ENCODE measurements at places on chromosomes 3 and 15.

DNA sequence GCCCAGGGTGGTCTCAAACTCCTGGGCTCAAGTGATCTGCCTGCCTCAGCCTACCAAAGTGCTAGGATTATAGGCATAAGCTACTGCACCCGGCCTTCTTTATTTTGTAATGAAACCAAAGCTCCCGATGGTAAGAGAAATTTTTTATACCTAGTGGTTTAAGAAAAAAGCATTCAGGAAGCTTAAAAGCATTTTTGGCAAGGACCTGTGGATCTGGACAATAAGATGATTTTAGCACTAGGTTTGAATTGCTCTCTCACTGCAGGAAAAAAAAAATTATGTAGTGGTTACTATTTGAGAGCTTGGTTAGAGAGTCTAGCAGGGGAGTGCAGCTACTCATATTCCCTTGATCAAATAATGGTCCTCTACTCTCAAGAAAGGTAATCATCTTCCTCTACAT, 64.9 kb upstream of the PIK3R4 start:
- DNase-seq, result no peak

GRCh38 chr3:77014226-77014625, 25.7 kb upstream of the ROBO2 start:
- DNase-seq, result no peak

DNA sequence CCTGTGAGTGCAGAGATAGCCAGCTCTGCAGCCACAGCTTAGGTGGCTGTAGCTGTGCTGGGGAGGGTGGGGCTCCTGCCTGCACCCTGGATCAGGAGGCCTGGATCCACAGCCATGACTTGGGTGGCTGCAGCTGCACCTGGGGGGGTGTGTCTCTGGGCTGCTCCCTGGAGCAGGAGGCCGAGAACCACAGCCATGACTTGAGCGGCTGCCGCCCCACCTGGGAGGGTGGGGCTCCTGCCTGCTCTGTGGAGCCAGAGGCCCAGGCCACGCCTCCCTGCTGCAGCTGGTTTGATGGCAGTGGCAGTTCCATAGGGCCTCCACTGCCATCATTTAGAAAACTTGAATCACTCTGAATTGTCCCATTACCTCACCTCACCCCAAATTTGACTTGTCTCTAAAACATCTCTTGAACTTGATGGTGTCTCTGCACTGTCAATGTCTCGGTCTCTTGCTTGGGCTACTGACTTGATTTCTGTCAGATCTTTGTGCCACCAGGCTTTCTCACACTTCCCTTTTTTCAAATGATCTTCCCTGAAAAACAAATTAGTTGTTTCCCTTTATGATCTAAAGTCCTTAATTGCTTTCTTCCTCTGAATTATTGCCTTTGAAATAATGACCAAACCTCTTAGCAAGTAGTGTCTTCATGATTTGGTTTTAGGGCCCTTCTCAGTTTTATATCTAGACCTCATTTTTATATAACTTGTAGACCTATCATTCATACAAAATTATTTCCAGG, 313.2 kb upstream of the MME start:
- no peak for DNase-seq

DNA sequence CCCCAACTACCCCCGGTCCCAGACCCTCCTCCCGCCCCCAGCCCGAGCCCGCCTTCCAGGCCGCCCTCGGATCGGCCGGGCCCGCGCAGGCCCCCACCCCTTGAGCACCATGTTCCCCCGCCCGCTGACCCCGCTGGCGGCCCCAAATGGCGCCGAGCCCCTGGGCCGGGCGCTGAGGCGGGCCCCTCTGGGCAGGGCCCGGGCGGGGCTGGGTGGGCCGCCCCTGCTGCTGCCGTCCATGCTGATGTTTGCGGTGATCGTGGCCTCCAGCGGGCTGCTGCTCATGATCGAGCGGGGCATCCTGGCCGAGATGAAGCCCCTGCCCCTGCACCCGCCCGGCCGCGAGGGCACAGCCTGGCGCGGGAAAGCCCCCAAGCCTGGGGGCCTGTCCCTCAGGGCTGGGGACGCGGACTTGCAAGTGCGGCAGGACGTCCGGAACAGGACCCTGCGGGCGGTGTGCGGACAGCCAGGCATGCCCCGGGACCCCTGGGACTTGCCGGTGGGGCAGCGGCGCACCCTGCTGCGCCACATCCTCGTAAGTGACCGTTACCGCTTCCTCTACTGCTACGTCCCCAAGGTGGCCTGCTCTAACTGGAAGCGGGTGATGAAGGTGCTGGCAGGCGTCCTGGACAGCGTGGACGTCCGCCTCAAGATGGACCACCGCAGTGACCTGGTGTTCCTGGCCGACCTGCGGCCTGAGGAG, 472 bp downstream of the CHST14 start:
- DNase-seq, result no peak

DNA sequence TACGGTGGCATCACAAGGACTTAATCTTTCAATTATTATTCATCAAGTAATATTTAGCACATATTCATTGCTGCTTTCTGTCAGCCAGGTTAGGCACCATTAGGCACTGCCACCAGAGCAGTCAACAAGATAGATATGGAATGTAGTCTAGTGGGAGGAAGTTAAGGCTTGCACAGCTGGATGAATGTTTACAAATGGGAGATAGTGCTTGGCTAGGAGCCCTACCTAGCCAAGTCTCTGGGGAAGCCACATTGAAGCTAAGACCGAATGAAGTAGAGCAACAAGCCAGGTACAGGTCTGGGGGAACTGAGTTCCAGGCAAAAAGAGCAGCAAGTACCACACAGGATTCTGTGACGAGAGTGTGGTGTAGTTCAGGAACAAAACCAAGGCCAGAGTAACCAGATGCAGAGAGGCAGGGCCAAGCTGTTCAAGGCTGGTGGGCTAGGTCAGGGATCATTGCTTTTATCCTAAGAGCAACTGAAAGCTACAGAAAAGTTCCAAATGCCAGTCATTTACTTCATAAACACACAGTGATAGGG, 33.4 kb upstream of the SCAANT1 start:
- no peak for DNase-seq

GRCh38 chr3:32843510-32844321, 25.9 kb downstream of the TRIM71 start:
- no peak for DNase-seq
